T-helper 2 cell treated with Interferon-gamma antibody and Interleukin-4, amounts not matched to agents 5 μg/mL and 100 μg/mL, for 36 hours (primary cell): ENCODE measurements at places on chromosomes 2 and 18.

- DNase-seq = no peak
Observed at GRCh38 chr2:128710242-128710641, 391.6 kb upstream of the HS6ST1 start.

GRCh38 chr18:74290794-74291471 is 830 bp downstream of the CYB5A start:
- DNase-seq = no peak

DNA sequence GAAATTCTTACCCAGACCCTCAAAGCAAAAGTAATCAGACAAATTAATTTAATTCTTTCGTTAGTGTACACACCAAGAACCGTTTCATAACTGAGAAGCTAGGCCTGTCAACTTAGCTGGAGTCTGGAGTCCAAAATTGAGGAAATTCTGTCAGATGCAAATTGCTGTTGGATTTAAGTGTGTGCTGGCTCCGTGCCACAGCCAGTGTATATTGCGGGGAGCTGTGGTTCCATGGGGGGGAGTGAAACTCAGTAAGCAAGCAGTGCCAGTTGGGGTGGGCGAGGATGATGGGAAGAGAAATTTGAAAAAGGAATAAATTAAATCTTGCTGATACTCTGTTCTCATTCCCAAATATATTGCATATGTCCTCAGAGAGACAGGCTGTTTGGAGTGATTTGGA is 4.0 kb downstream of the ARPC2 start:
- no peak for DNase-seq

GRCh38 chr2:10413991-10414451 is 34.1 kb downstream of the ODC1 start:
- no peak for DNase-seq

DNA sequence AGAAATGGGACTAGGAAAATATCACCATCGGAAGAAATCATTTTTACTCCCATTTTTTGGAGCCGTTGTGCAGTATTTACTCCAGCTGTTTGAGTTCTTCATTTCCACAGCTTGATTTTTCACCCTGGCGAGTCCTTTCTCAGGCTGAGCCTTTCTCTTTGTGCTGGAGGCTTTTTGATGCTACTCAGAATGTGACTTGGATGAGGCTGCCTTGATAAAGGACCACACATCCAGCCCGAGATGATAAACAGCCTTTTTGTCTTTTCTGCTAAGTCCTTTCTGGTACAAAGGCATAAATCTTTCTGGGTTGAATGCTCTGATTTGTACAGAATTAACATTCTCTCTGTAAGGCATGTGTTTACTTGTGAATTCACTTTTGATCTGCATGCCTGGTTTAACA is 17.6 kb upstream of the CTDP1 start:
- no peak for DNase-seq

GRCh38 chr2:3464401-3465005 is 54.8 kb downstream of the ADI1 start:
- no peak for DNase-seq

- DNase-seq = no peak
Observed at GRCh38 chr2:53174539-53174938, 593.1 kb upstream of the CHAC2 start.

DNA sequence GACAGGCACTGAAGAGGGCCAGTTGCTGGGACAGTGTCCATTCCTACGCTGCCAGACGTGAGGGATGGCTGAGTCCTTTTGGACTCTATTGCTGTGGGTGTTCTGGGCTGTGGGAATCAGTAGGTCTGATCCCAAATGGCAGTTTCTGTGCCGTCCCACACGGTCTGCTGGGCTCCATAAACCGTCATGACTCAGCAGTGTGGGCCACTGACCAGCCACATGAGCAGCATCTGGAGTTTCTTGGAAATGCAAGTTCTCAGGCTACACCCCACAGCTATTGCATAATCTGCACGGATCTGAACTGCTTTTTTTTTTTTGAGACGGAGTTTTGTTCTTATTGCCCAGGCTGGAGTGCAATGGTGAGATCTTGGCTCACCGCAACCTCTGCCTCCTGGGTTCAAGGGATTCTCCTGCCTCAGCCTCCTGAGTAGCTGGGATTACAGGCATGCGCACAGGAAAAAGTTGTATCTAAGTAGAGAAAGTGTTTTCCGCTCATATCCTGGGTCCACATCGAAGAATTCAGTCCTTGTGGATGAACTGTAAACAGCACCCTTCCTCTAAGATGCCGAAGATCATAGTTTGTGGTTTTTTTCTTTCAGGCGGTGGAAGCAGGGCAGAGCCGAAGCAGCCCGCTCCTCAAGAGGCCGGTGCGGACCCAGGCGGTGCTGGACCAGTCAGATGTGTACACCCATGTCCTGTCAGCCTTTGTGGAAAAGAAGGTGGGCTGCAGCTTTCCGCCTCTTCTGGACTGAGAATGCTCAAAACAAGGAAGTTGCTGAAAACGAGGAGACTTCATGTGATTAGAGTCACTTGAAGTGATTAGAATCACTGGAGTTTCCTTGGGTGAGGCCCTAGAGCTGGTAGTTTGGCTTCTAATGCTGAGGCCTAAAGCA is 25.5 kb downstream of the RMC1 start:
- DNase-seq = no peak

DNA sequence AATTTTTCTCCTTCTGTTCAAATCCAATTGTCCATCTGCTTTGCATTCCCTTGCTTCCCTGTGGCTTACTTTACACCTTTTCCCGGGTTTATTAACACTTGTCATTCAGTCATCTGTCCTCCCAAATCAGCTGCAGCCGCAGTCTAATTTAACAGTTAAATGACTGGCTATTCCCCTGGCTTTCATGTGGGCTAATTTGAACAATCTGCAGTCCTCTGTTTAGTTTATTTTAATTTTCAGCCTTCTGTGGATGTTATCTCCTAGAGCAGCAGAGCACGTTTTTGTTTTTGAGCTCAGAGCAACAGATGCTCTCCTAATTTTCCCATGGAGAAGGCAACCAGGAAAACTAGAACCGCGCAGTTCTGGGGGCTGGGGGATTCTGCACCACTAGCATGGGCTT is 55.0 kb downstream of the MEP1B start:
- no peak for DNase-seq

GRCh38 chr2:44741507-44741906 is 200.0 kb upstream of the SIX3 start:
- DNase-seq = no peak

- DNase-seq = no peak
Observed at GRCh38 chr2:218381916-218382366, at the start of gene SLC11A1. SLC11A1 (plus strand) TSS chr2:218382273; CDS start chr2:218382369, 96 bp downstream.

- DNase-seq = peak; percentile 72
Observed at GRCh38 chr18:58649966-58650816, 21.1 kb upstream of the MALT1 start.

DNA sequence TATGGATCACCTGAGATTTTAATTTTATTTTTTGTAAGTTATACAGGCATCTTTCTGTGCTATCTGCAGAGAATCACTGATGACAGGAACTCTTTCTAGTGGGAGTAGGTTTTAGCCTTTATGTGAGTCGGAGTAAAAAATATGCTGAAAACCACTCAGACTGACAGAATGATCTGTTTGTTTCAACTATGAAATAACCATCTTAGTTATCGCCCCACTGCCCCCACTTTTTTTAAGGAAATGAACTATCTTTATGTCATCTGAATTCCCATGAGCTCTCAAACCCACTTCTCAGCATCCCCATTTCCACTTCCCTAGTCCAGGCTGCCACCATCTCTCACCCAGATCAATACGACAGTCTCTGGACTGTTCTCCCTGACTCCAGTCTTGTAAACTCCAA is 38.9 kb downstream of the MRPL33 start:
- DNase-seq = no peak

- peak; percentile 74 for DNase-seq
Observed at GRCh38 chr2:190678444-190679162, 29.7 kb downstream of the NAB1 start.

- no peak for DNase-seq
Observed at GRCh38 chr2:235640926-235641723, 147.3 kb downstream of the AGAP1 start.

- no peak for DNase-seq
Observed at GRCh38 chr2:201784563-201784962, 3.8 kb upstream of the ALS2 start.

DNA sequence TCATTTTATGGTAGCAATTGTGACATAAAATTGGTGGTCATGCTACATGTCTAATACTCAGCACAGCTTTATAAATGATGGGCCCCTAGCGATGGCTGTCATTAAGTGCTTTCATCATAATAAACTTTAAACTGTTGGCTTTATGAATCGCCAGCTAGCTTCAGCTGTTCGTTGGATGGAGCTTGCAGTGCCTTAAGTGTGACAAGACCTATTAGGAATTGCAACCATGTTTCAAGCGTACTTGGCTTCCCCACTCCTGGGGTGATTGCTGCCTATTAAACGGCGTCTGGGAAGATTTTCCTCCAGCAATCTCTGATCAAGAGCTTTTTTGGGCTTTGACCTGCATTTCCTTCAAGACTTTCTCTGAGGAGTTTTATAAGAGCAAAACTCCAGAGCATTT is 164.5 kb upstream of the SIX3 start:
- no peak for DNase-seq

DNA sequence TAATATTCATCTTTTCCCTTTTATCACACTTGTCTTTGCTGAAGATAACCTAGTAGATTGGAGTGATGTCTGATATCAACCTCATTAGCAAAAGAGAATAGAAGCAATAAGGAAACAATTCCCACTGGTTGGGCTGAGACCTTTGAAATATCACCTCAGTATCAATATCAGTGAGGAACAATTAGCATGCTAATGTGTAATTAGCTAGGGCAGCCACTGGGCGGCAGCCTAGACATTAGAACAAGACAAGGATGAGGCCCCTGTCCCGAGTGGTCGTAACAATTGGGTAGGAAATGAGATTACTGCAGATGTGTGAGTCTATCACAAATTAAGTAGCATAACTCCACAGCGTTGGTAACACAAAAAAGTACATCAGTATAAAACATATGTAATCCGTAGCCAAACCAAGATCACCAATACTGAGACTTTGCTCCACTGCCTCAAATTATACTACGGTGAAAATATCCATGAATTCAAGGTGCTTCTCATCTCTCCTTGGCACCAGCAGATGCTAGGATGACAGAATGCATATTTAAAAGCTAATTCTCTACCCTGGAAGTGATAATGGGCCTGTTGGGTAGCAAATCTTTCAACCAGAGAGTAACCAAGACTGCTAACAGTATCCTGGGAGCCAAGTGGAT is 99.1 kb downstream of the ALPK2 start:
- peak; percentile 36 for DNase-seq

DNA sequence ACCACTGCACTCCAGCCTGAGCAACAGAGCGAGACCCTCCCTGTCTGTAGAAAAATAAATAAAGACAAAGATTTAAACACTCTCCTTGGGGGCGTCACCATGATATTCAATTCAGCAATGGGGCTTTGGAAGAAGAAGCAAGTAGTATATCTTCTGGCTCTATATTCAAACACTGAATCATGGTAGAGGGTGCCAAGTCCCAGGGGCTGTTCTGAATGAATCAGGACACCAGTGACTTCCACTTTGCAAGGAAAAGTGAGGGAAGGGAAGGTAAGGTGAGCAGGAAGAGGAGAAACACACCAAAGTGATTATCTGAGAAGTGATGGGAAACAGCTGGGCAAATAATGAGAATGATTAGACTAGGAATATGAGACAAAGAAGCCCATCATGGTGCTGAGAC is 80.5 kb downstream of the AAK1 start:
- no peak for DNase-seq

DNA sequence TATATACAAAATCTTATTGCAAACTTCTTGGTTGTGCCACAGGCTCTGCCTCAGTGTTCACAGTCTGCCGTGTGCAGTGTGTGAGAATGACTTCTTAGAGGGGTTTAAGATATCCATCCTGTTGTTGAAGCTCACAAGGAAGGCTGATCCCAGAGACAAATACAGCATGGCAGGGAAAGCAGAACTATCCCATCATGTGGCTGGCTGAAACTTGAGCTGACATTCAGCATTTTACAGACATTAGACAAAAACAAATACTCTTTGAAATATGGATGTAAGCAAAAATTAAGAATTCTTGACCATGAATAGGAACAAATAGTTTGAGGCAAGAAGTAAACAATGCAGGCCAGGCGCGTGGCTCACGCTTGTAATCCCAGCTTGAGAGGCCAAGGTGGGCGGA is 12.9 kb upstream of the PUM2 start:
- DNase-seq = no peak

- DNase-seq = no peak
Observed at GRCh38 chr2:60413814-60414168, 139.7 kb downstream of the BCL11A start.

DNA sequence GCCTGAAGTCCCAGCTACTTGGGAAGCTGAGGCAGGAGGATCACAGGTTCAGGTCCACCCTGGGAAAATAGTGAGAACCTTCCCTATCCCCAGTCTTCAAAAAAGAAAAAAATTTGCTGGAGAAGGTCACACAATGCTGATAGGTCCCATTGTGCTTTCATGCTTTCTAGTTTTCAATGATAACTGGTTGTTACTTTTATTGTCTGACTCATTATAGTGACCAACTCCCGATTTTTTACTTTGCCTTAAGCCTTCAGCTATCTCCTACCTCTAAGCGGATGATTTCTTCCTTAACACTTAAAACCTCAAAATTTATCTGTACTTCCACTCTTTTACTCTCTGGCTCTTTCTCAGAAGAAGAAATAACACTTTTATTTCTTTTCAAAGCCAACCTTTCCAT is 17.3 kb downstream of the MSH2 start:
- no peak for DNase-seq

- no peak for DNase-seq
Observed at GRCh38 chr2:240432820-240433801, 2.4 kb upstream of the GPC1 start.

GRCh38 chr18:5943514-5943913 is 48.2 kb upstream of the TMEM200C start:
- DNase-seq = no peak

GRCh38 chr2:127129937-127130336 is 23.0 kb upstream of the BIN1 start:
- DNase-seq = no peak

DNA sequence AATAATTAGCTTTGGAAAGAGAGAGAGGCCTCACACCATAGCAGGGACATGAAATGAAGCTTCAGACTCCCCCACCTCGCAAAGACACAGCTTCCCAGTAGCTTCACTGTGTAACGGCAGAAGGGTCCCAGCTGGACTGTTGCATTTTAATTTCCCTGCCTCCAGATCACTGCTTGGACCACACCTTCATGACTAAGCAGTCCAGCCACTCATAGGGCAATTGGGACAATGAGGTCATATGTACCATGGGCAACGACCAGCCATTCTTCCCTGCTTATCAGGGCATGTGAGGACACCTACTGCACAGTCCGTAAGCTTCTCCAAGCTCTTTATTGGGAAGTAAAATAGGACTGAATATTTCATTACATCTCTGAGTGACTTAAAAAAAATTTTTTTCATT is 183.0 kb downstream of the MREG start:
- no peak for DNase-seq

GRCh38 chr2:140880573-140880972 is 1250.2 kb downstream of the LRP1B start:
- no peak for DNase-seq

GRCh38 chr18:10928011-10928771 is 221.2 kb downstream of the PIEZO2 start:
- no peak for DNase-seq

DNA sequence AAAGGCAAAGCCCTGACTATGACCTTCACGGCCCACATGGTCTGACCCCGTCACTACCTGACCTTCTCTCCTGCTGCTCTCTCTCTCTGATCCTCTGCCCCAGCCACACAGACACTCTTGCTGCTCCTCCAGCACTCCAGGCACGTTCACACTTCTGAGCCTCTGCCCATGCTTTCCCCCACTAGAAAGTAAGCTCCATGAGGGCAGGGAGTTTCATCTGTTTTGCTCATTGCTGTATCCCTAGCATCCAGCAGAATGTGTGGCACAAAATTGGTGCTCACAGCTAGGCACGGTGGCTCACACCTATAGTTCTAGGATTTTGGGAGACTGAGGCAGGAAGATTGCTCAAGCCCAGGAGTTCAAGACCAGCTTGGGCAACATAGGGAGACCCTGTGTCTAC is 52.5 kb upstream of the STPG4 start:
- no peak for DNase-seq
